ENCODE measurements at places on chromosomes 7 and 10. TPM values are rescaled to one million over a fixed set of nuclear protein-coding genes. Genes with fewer than 3 reads are reported as not detected.

DLX6 gene
- not detected for total RNA-seq

UTF1 gene
- total RNA-seq: 21.7 TPM

COG5 gene
- 18.1 TPM for total RNA-seq

GLUD1 gene
- 96.2 TPM for total RNA-seq

KCP gene
- total RNA-seq: 1.8 TPM

KCNMA1 gene
- total RNA-seq: 11.1 TPM

DNA sequence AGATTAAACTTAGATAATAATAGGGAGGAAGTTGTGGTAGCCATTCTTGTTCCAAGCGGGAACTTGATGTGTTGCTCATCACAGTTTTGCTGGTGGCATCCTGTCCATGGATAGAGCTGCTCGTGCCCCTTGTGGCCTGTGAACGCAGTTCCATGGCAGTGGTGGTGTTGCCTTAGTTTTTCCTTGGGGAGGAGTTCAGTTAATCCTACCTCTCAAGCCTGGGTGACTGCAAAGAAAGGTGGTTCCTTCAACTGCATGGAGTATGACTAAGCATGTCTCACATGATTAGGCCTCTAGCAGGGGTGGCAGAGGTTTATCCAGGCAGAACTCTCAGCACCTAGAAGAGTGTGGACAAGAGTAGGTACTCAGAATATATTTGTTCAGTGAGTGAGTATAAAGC, 99.7 kb downstream of the MAPK8 start:
- DNase-seq: no peak

DNA sequence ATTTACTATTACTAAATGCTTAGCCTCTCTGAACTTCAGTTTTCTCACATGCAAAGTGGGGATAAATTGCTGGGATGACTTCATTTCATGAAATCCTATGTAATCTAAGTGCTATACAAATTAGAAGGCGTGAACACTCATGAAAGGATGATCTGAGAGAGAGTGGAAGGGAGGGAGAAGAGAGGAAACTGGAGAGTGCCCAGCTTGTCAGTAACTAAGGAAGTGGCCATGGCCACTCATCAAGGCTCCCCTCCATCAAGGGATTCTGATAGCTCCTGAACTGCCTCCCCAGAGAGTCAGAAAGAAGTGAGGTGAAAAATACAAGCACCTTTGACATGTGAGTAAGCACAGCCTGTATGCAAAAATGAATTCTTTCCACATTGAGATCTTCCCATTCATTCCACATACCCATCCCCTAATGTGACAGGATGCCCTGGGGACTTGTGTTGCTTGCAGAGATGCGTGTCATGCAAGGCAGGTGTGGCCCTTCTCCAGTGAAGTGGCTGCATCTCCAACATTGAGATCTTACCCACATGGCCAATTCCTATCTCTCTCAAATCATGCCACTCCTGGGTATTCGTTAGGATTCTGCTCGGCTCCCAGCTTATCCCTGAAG, 76.5 kb upstream of the ITPRID1 start:
- DNase-seq: no peak

DNA sequence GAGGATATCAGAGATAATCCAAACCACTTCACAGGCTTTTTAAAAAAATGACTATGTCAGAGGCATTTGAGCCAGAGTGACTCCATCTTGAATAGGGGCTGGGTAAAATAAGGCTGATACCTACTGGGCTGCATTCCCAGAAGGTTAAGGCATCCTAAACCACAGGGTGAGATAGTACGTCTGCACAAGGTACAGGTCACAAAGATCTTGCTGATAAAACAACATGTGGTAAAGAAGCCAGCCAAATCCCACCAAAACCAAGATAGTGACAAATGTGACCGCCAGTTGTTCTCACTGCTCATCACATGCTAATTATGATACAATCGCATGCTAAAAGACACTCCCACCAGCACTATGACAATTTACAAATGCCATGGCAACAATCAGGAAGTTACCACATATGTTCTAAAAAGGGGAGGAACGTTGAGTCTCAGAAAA, 177.5 kb downstream of the RAPGEF5 start:
- DNase-seq: no peak

DNA sequence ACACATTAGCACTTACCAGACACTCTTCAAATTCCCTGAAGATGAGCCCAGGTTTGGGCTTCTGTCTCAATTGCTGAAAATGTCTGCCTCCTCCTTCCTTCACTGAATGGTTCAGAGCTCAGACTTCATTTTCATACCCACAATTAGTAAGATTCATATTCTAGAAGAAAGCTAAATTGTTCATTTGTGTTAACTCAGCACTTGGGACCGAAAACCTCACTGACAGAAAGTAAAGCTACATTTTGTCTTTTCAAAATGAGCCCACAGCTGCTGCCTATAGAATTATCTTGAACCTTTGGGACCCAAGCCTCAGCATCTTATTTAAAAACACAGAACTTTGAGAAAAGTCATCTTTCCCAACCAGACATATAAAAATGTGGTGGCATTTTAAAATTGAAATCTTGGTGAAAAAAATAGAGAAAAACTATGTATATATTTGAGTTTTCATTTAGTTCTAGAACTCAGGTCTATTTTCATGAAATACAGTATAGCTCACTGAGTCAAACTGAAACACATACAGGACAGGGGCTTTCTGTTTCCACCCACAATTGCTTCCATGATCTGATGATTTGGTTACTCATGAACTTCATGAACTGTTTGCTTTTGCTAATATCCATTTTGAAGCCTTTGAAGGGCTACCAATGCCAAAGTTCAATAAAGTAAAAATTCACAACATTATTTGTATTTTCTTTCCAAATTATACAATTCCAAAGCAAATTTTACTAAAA, 119.1 kb upstream of the PFKP start:
- no peak for DNase-seq

GRCh38 chr7:3280946-3281656, 20.0 kb upstream of the SDK1 start:
- no peak for DNase-seq

- DNase-seq: no peak
Observed at GRCh38 chr7:111485701-111486380, 76.5 kb downstream of the IMMP2L start.

DNA sequence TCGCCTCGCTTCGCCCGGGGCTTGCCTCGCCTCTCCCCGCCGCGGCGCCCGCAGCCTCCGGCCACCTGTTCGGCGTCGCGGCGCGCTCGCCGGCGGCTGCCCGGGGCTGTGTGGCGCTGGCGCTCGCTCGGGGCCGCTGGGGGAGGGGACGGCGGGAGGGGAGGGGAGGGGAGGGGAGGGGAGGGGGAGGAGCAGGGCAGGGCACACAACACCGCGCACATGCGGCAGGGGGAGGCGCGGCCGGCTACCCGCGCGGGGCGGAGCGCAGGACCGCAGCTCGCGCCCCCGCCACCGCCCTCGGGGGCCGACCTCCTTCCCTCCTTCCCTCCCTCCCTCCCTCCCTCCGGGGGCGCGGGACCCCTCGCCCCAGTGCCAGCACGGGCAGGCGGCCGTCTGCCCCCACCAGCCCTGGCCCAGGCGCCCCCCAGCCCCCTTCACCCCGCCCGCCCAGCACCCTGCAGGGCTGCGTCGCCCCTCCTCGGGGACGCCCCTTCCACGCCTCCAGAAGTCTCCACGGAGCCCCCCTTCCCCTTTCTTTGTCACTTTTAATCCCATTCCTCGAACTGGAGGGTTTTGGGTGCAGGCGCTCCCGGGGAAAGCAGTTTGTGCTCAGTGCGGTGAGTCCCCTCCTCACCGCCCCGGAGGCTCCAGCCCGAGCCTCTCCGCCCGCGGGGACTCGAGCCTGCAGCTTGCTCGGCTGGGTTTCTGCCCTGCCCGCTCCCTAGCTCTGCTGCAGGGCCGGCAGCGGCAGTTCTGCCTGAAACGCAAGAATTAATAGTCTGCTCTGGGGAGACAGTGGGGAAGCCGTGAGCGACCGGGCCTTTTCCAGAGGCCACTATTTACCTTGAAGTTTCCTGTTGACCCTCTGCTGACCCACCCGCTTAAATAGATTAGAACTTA, at the start of gene PARD3:
Gene PARD3 (minus strand): TSS at position 112 of the 900 bp plus-strand sequence. CDS start 301 bp downstream, outside the sequence.
- DNase-seq: peak; percentile 76

GRCh38 chr10:62818426-62819011, 2.4 kb upstream of the EGR2 start:
- DNase-seq: no peak

- no peak for DNase-seq
Observed at GRCh38 chr10:127976286-127976685, 69.4 kb downstream of the PTPRE start.

DNA sequence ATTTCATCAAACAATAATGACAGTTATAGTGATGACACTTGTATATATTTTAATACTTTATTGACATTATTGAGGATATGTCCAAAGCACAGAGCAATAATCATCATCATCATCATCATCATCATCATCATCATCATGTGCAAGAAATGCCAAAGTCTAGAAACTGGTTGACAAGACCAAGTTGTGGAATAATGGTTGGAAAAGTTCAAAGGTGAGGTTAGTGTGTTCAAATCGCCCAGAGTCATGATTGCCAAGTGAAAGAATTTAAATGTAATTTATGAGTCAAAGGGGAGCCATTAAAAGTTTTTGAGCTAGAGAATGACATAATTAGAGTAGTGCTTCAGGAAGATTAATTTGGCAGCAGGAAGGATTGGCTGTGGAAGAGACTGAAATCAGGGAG, 852.4 kb downstream of the SORCS1 start:
- DNase-seq: no peak

- no peak for DNase-seq
Observed at GRCh38 chr7:124603066-124603465, 162.5 kb downstream of the GPR37 start.

- no peak for DNase-seq
Observed at GRCh38 chr7:51069411-51070083, 247.1 kb downstream of the COBL start.

- DNase-seq: no peak
Observed at GRCh38 chr10:78170026-78170475, 136.4 kb downstream of the RPS24 start.

DNA sequence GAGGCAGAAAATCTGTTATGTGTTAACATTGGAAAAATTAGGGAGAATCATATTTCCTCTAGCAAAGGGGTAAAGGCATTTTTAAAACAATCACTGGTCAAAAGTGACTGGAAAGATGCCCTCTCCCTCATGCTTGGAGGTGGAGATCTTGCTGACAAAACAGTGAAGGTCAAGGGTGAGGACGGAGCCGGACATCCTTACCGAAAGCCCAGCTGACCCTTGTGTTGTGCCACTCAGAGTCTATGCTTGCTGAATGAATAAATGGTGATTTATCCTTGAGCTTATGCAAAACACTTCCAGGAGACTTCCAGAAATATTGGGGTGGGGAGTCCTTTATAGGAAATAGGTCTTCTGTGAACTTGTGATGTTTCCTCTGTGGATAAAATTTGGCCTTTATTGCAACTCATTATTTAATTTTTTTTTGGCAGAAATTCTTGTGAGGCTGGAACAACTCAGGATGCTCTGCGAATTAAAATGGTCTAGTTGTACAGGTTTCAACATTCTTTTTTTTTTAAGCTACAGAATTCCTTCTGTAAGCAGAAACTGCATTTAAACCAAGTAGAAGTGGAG, 28.3 kb upstream of the ELMO1 start:
- DNase-seq: no peak
